ENCODE measurements at places on chromosomes 6 and 20.

DNA sequence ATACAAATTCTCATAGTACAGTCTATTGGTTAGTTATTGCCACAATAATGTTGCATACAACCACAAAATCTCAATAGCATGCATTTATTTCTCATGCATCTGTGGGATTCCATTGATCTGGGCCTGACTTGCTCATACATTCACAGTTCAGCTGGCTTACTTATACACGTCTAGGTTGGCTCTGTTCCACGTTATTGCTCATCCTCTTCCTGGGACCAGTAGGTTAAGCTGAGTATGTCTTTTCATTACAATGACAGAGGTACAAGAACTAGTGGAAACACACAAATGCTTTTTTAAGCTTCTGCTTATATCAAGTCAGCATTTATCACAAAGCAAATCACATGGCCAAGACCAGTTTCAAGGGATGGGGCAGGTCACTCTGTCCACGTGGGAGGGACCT lies 485.3 kb upstream of the BTBD3 start:
- DNase-seq, result no peak

GRCh38 chr6:124963416-124963785 lies 1.2 kb downstream of the RNF217 start:
- no peak for DNase-seq

GRCh38 chr6:127938701-127939100 lies 37.8 kb upstream of the THEMIS start:
- no peak for DNase-seq

DNA sequence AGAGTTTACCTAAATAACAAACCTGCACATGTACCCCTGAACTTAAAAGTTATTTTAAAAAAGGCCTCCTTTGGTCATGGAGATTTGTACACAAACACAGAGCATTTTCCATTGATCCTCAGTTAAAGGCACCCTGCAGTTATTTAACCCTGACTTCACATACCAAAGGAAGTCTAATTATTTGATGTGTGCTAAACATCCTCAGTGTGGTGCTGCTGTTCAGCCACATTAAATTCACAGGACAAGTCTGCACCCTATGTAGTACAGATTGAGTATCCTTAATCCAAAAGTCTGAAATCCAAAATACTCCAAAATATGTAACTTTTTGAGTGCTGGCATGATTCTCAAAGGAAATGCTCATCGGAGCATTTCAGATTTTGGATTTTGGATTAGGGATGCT lies 21.4 kb downstream of the KCNQ5 start:
- no peak for DNase-seq

DNA sequence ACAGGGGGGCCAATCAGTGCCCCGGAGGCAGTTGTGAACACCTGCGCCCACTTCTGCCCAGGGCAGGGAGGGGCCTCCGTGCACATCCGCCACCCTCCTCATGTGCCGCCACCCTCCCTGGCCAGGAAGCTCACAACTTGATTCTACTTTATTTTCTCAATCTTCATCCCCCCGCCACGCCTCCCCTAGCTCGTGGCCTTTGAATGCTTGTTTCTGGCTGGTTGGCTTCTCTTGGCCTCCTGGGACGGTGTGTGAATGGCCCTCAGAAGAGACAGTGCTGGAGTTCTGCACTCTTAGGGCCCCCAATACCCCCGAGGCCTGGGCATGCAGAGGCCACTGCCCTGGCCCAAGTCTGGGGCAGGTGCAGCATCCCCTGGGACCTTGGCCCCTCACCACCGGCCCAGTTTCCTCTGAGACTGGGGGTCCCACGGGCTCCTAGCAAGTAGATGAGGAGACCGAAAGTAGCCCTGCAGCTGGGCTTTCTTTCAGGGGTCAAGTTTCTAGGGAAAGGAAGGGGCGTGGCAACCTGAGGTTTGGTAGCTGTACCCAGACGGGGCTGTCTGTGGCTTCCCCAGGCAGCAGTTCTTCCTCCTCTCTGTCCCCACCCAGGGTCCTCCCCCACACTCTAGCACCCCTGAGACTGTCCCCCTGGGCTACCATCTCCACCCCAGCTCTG lies 1.3 kb downstream of the RGS19 start:
- no peak for DNase-seq

- DNase-seq, result no peak
Observed at GRCh38 chr6:96186094-96186493, 170.3 kb downstream of the FUT9 start.

DNA sequence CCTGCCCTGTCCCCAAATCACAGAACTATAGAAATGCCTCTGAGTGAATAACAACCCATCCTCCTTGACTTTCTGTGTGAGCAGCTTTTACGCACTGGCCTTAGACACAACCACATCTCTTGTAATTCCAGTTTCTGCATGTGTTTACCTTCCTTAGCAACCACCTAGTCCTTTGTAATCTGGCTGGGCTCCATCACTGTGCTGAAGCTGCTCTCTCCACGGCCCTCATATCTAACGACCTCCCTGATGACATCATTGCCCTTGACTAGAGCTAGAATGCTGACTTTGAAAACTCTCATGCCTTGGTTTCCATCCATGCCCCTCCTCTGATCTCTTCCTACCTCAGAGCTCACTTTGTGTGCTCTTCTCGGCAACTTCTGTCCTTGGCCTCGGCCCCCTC lies 30.5 kb upstream of the GLP1R start:
- DNase-seq, result no peak
